ENCODE measurements at places on chromosomes 13 and 19.
A peak's percentile ranks its signal among the peaks of the same experiment; 100 is the strongest.

GRCh38 chr19:57338877-57339276 lies 12.2 kb upstream of the ZNF304 start:
- no peaks in the 10 kb centered on the region for H3K27me3 ChIP-seq
- H3K4me3 ChIP-seq: no peak overlapping the region
- H3K36me3 ChIP-seq: no peaks in the 10 kb centered on the region
- H3K27ac ChIP-seq: no peak overlapping the region
- DNase-seq: no peak

DNA sequence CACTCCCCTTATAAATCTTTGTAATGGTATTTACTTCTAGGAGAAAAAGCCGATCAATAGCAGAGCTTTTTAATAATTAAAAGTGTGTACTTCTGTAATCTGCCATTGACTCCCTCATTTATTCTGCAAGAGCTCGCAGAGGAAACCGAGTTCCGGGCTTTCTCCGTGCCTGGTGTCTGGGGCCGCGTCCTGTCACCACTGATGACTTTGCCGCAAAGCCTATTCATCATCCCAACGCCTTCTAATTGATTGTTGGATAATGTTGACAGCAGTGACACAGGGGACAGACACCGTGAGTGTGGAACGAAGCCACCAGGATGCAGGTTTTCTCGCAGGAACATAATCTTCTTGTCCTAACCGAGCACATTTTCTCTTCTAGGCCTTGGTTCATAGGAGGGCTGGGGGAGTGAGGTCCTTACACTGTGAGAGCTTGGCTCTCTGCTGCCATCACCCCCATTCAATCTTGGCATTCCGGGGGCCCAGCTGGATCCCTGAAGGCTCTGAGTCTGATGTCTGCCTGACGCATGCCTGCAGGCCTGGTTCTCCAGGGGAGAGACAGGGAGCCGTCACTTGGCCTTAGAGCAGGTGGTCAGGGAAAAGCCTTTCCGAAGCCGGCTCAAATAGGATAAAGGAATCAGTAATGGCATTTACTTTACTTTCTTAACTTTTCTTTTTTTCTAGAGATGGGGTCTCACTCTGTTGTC lies 110.3 kb downstream of the KDM4B start:
- H3K27me3 ChIP-seq: no peaks in the 10 kb centered on the region
- no peak for DNase-seq
- no peaks in the 10 kb centered on the region for H3K36me3 ChIP-seq

GRCh38 chr13:43694146-43694664 lies 92.6 kb downstream of the ENOX1 start:
- H3K27me3 ChIP-seq: no peaks in the 10 kb centered on the region
- no peaks in the 10 kb centered on the region for H3K4me1 ChIP-seq
- H3K4me3 ChIP-seq: no peak overlapping the region
- no peaks in the 10 kb centered on the region for H3K36me3 ChIP-seq
- no peak for DNase-seq

GRCh38 chr19:30071871-30072270 lies 129.8 kb downstream of the URI1 start:
- DNase-seq: no peak
- H3K36me3 ChIP-seq: no peaks in the 10 kb centered on the region
- no peak overlapping the region for H3K27ac ChIP-seq
- H3K27me3 ChIP-seq: peaks cover 9% of the 10 kb centered on the region

GRCh38 chr13:45918597-45918996 lies 67.0 kb upstream of the SIAH3 start:
- no peak overlapping the region for H3K4me3 ChIP-seq
- H3K27me3 ChIP-seq: no peaks in the 10 kb centered on the region
- no peak overlapping the region for H3K27ac ChIP-seq
- H3K4me1 ChIP-seq: no peaks in the 10 kb centered on the region
- DNase-seq: no peak

GRCh38 chr13:68185444-68186141 lies 955.5 kb upstream of the PCDH9 start:
- no peaks in the 10 kb centered on the region for H3K4me1 ChIP-seq
- no peak overlapping the region for H3K4me3 ChIP-seq
- H3K36me3 ChIP-seq: no peaks in the 10 kb centered on the region
- no peaks in the 10 kb centered on the region for H3K27me3 ChIP-seq

- no peak for DNase-seq
- no peak overlapping the region for H3K4me3 ChIP-seq
- no peaks in the 10 kb centered on the region for H3K4me1 ChIP-seq
Observed at GRCh38 chr19:9306443-9306842, 3.2 kb downstream of the ZNF699 start.

DNA sequence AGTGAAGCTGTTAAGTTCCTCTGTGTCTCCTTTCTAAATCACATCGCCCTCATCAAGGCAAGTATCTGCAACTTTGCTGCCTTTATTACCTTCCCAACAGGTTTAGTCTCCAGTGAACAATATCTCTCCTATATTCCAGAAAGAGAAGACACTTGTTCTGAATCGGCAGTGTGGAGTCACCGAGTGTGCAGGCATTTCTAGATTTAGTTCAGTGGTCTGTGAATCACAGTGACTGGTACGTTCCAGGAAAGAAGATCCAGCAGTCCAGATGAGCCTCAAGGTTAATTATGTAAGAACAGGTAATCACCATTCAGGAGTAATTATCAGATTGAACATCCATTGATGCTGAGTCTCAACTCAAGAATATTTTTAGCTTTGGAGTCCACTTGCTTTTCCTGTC lies 497.0 kb downstream of the FOXO1 start:
- H3K27me3 ChIP-seq: no peaks in the 10 kb centered on the region
- DNase-seq: no peak
- no peaks in the 10 kb centered on the region for H3K4me1 ChIP-seq
- no peak overlapping the region for H3K4me3 ChIP-seq
- no peak overlapping the region for H3K27ac ChIP-seq

- no peak for DNase-seq
- no peaks in the 10 kb centered on the region for H3K27me3 ChIP-seq
Observed at GRCh38 chr13:109465148-109465547, 321.2 kb downstream of the IRS2 start.

- no peak for DNase-seq
- H3K4me3 ChIP-seq: no peak overlapping the region
- no peaks in the 10 kb centered on the region for H3K27me3 ChIP-seq
- H3K27ac ChIP-seq: no peak overlapping the region
- no peaks in the 10 kb centered on the region for H3K36me3 ChIP-seq
- H3K4me1 ChIP-seq: no peaks in the 10 kb centered on the region
Observed at GRCh38 chr19:56295531-56296455, 18.8 kb downstream of the ZSCAN5A start.

DNA sequence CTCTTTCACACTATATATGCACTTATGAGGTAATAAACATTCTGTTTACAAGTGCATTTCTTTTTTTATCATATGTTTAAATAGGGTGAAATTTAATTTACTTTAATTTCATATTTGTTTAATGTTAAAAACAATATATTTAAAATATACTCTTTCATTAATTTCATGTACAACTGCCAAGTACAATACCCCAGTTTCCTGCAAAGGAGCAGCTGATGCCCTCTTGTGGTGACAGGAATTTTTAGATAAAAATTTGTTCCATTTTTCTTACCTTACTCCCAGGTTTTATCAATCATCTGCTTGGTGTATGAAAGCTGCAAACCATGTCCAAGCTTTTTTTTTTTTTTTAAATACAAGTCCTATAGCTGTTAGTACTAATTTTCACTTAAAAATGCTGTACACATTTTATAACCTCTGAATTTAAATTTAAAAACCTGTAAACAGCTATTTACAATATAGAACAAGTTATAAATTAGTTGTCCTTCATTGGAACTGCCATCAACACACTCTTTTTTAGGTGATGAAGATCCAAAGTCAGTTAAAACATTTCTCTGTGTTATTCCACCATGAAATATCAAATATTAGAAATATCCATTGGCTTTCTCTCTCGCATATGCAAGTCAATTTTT lies 4.9 kb downstream of the PCDH20 start:
- no peaks in the 10 kb centered on the region for H3K27me3 ChIP-seq
- DNase-seq: peak; percentile 1
- no peak overlapping the region for H3K27ac ChIP-seq
- no peaks in the 10 kb centered on the region for H3K4me1 ChIP-seq
- no peak overlapping the region for H3K4me3 ChIP-seq
